ENCODE measurements at places on chromosomes 6 and 20.

DNA sequence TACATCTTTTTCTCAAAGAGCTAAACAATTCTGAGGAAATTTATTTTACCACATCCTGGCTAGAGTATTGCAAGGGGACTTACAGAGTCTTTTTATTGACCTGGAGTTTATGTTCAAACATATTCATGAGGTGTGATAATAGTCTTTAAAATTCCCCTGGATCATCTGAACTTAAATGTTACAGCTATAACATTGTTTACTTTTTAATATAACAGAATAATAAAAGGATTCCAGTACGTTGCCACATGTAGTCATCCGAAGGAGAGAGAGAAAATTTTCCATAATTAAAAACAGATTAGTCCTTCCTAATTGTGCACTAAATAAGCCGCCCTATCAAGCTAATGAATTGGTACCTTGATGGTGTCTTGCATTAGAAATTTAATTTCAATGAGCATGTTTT is 765.4 kb upstream of the MAP3K7 start:
- DNase-seq: no peak

DNA sequence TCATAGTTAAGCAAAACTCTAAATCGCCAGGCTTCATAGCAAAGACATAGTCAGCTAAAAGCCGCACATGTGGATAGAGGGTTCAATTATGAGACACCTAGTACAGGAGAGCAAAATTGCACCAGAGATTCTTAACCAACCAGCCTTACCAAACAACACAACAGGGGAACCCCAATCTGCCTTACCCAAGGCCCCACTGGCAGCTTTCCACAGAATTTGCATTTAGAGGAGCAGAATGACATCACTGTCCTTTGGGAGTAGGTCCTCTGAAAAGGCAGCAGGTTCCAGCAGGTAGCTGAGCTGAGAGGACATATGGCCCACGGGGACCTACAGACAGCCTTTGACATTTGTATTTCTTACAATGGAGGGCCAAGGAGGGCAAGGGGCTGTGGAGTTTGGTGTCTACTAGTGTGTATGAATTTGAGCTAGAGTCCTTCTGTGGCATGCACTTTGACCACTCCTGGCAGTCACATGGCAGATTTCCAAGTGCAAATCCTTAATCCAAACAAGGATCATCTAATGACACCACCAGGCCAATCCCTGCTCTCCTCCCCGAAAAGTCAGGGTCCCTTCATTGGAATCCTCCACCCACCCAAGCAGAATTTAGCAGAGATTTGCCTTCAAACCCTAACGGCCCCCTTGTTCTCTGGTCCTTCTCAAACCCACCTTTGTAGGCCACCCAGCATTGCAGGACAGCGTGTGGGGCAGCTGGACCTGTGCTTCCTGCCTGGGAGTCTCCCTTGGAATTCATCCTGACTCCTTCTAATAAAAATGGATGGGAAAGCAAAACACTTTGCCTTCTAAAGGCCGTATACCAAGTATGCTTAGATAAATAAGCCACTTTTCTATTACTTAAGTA is 171.2 kb upstream of the SUPT3H start:
- DNase-seq: no peak

DNA sequence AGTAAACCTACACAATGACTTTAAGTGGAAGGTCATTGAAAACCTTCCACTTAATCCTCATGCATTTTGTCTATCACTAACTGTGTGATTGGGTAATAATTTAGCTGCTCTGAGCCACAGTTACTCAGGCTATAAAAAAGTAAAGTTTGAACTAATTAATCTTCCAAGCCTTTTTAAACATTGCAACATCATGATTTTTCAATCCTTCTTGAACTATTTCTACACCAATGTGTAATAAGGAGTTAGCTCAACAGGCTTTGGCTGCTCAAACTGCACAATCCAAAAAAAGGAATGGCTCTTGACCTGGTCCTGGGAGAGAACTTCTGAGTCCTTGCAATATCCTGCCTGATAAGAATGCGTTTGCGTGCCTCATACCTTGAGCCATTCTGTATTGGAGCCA is 34.8 kb upstream of the FILIP1 start:
- no peak for DNase-seq

- DNase-seq: no peak
These were observed 99.5 kb downstream of the CD83 start for GRCh38 chr6:14216946-14217684.

- DNase-seq: no peak
These were observed 434.3 kb downstream of the TBC1D32 start for GRCh38 chr6:120899932-120900331.

GRCh38 chr6:66985816-66986215 is 1278.8 kb upstream of the EYS start:
- DNase-seq: no peak

GRCh38 chr20:59873409-59873808 is 60.0 kb downstream of the SYCP2 start:
- DNase-seq: no peak

DNA sequence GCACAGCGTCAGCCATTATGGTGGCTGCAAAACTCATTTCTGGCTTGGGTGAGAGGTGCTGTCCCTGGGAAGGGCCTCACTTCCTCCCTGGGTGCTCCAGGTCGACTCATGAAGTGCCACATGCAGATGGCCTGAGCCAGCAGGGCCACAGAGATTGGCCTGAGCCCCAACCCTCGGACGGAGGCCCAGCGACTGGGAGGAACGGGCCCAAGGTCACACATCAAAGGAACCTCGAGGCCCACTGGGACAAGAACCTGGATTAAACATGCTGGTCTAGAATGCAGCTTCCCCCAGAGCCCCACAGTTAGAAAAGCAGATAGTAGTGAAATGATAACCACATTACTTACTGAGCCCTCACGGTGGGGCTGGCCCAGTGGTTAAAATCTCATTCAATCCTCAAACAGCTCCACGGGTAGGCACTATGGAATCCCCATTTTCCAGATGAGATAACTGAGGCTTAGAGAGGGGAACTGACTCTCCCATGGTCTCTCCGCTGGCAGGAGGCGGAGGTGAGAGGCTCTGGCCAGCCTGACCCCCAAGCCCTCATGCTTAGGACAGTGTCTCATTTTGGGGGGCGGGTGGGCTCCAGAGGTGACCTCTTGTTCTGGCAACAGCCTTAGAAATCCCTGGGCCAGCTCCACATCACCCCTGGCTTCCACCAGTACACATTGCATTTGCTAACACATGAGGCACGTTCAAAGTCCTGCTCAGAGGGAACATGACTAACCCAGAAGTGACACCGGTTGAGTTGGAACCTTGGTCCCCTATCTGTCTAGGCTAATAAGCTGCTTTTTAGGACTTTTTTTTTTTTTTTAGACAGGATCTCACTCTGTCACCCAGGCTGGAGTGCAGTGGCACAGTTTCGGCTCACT is 53.0 kb downstream of the SRC start:
- no peak for DNase-seq

GRCh38 chr20:62844182-62844581 is 17.4 kb downstream of the TCFL5 start:
- no peak for DNase-seq

DNA sequence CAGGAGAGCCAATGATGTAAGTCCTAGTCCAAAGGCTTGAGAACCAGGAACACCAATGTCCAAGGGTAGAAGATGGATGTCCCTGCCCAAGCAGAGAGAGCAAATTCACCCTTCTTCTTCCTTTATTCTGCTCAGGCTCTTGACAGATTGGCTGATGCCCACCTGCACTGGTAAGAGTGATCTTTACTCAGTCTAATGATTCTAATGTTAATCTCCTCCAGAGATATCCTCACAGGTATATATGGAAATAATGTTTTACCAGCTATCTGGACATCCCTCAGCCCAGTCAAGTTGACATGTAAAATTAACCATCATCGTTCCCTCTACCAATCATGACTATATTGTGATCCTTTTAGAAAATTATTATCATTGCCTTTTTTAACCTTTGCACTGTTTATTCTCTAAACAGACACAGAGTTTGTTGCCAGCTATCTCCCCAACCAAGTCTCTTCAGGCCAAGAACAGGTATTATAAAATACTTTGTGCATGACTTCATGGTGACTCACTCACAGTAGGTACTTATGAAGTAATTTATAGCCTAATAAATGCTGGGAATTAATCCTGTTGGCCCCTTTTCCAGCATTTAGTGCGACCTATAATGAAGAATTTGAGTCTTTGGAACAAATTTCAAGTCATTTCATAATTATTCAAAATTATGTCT is 26.2 kb upstream of the TSHZ2 start:
- no peak for DNase-seq

DNA sequence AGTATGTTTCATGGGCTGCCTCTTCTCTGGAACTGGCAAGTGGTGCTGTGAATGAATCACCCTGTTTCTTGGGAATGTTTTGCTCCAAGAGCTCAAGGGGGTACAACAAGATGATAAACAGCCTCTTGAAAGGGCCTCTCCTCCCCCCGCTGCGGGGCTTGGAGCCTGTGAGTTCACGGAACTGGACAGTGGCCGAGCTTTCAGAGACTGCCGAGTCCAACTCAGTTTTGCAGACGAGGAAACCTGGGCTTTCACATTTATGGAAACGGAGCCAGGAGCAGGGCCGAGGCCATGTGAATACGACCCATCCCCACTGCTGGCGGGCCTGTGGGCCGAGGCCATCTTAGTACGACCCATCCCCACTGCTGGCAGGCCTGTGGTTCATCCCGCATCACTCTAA is 18.2 kb upstream of the SRC start:
- DNase-seq: no peak

GRCh38 chr6:20582586-20583443 is 48.6 kb downstream of the CDKAL1 start:
- DNase-seq: no peak

DNA sequence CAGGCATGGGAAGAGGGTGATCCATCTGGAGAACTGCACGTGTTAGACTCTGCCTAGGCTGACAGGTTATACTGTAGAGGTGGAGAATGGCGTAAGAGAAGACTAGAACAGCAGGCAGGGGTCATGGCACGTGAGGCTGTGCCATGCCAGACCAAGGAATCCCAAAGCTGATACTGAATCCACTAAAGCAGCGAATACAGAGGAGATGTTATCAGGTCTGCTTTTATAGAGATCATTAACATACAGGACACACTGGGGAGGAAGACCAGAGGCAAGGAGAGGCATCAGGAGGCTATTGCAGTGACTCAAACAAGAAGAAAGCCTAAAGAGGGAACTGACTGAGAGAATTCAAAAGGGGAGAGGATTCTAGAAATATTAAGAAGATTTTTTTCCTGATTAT is 12.9 kb downstream of the PHACTR1 start:
- no peak for DNase-seq

DNA sequence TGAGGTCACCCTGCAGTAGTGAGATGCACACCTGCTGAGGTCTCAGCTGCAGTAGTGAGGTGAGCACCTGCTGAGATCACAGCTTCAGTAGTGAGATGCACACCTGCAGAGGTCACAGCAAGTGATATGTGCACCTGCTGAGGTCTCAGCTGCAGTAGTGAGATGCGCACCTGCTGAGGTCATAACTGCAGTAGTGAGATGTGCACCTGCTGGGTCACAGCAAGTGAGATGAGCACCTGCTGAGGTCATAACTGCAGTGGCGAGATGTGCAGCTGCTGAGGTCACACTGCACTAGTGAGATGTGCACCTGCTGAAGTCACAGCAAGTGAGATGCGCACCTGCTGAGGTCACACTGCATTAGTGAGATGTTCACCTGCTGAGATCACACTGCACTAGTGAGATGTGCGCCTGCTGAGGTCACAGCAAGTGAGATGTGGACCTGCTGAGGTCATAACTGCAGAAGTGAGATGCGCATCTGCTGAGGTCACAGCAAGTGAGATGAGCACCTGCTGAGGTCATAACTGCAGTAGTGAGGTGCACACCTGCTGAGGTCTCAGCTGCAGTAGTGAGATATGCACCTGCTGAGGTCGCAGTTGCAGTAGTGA is 20.8 kb downstream of the ZDHHC14 start:
- DNase-seq: no peak

- DNase-seq: no peak
These were observed 323.1 kb downstream of the CENPW start for GRCh38 chr6:126662966-126663365.

DNA sequence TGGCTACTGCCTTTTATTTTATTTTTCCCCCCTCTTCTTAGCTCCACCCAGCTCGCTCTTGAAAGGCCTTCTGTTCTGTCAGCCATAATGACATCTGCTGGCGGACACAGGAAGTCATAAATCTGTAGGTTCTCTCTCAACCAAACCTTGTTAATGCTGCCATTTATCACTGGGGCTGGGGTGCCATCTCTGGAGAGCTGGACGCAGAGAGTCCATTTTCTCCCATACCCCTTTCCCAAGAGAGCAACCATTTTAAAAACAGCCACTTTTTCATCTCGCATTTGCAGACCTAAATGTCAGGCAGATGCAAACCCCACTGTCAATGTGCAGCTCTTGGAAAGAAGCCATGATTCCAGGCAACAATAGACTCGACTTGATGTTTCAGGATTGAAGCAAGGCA is 13.0 kb upstream of the TSHZ2 start:
- DNase-seq: no peak

All from effector memory CD4-positive, alpha-beta T cell (primary cell).